NCI-H1436 (cell line): ENCODE measurements at places on chromosomes 7 and 10.

- DNase-seq: no peak
Observed at GRCh38 chr7:69776611-69777010, 178.3 kb downstream of the AUTS2 start.

GRCh38 chr10:46524472-46525176, 31.8 kb downstream of the GPRIN2 start:
- no peak for DNase-seq

DNA sequence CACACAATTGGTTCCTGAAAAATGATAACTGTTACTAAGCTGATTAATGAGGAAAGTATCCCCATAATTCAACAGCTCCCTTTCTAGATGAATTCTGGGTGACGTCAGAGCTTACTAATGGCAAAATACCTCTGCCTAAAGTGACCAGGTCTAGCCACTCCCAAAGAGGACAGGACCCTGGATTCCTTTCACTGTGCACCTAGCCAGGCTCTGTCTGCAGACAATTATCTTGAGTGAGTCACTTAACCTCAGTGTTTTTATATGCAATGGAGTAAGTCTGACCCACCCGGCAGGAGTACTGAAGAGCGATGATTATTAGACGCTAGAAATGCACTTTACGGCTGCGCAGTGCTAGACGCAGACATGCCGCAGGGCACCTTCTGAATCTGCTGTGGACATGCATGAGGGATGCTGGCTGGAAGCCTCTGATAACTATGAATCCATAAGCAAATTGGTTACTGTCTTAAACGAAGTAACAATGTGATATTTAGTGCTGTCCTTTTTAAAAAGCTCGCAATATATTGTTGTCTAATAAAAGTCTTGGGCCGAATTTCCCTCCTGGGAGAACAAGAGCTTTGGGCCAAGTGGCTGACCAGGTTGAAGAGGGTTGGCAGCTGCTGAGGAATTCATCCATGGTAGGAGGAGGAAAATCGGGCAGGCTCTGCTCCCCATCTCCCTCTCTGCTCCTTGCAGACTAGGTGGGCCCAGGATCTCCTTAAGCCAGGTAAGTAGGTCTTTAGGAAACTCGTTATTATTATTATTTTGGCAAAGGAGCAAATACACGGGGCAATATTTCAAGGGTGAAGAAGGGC, 4.6 kb upstream of the INPP5A start:
- no peak for DNase-seq

DNA sequence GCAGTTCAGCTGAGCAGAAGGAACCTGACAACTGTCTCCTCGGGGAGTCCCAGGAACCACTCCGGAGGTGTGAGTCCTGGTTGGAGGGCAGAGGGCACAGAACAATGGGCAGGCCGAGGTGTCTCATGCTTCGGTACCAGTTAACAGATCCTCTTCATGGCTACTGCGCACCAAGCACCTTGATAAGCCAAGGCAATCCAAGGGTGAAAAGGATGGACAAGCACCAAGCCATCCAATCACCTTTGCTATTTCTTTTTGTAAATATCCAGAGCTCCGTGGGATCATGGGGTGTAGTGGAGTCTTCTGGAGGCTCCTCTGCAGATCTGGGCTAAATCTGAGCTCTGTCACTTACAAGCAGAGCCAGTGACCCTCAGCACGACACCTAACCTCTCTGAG, 233.5 kb downstream of the WDR11 start:
- no peak for DNase-seq

- DNase-seq: no peak
Observed at GRCh38 chr10:123906296-123906695, 14.7 kb upstream of the CPXM2 start.

DNA sequence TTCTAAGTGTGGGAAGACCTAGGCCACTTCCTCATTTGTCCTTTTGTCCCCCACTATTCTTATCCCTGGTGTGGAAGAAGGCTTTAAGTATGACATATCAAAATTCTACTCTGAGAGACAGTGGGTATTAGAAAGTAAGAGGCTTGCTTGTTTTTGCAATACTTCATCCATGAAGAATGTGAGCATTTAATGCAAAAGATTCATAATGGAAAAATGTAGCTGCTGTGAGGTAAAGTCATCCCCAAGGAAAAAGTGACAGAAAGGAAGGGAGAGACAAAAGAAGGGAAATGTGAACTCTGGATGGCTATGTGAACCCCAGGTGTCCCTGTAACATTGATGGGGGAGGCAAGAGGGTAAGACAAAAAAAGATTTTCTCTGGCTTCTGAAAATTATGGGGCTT, 607.5 kb downstream of the SORCS1 start:
- DNase-seq: no peak

DNA sequence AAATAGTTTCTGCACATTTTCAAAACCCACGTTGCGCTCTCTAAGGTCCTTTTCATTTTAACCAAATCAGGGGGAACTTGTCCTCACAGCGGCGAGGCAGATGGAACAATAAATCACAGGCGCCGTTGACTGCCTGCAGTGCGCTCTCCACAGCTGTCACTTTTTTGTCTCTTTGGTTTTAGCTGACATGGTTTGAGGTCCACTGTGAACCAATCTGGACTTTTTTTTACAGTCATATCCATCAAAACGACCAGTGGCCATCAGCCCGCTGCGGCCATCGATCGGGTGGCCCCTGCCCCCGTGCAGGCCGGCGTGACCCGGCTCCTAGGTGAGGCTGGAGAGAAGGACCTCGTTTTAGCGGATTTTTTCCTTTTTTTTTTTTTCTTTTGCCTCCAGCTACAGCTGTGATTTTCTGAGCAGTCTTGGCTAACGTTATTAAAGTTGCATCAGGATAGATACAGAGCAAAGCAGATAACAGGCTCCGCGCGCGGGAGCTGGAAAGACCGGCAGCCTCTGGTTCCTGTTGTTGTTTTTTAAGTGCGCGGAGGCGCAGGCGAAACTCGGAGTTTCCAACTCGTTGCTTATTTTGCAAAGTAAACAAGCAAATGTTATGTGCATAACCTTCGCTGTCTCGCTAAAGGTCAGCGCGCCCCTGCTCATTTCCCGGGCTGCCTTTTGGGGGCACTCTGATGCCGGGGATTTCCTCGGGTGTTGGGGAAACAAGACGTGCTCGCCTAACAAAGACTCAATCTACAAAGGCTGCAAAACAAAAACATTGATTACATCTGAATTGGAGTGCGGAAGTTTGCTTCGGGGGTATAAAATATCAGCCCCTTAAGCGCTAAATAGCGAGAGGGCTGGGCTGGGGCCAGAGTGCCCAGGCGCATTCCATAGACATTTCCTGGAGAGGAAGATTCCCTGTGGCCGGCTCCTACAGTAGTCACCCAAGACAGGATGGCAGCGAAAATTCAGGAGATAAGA, 414.8 kb upstream of the MKI67 start:
- DNase-seq: no peak

- no peak for DNase-seq
Observed at GRCh38 chr10:131452926-131453720, 141.6 kb upstream of the TCERG1L start.

GRCh38 chr10:13990946-13991345, 339.8 kb downstream of the FRMD4A start:
- DNase-seq: no peak

DNA sequence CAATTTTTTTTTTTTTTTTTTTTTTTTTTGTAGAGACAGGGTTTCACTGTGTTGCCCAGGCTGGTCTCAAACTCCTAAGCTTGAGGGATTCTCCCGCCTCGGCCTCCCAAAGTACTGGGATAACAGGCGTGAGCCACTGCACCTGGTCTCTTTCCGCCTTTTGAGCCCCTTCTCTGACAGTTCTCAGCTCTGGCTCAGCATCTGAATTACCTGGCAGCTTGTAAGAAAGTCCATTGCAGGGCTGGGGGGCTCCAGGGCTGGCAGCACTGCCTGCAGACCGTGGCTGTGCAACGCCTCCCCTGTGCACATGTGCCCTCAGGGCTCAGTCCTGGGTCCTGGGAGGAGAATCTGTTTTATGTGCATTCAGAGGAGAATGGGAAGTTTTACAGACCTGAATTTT, 37.6 kb downstream of the VWA2 start:
- no peak for DNase-seq
